ENCODE measurements at places on chromosomes 5 and 9. TPM values are rescaled to one million over a fixed set of nuclear protein-coding genes. Genes with fewer than 3 reads are reported as not detected.

DNA sequence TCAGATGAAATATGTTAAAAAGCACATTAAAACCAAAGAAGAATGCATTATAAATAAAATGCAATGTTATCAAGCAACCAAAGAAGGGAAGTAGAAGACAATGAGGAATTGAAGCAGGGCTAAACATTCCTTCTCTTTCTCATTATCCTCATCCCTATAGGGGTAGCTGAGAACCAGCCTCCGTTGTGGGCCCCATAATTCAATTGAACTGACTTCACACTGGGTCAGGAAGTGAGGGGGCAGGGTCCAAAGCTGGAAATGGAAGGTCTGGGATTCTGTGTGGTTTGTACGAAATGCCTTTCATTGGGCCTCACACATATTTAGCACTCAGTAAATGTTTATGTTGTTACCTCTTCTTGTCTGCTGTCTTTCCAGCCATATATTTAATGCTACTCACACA is 220.4 kb upstream of the CD180 start:
- DNase-seq = no peak

GRCh38 chr5:171129308-171129707 is 179.7 kb upstream of the TLX3 start:
- DNase-seq = no peak

- DNase-seq = no peak
Observed at GRCh38 chr5:74235552-74235951, 405.0 kb downstream of the ENC1 start.

GRCh38 chr9:96086936-96087571 is 211.6 kb downstream of the ERCC6L2 start:
- DNase-seq = no peak

GRCh38 chr5:169647566-169647965 is 10.5 kb downstream of the DOCK2 start:
- DNase-seq = no peak

DNA sequence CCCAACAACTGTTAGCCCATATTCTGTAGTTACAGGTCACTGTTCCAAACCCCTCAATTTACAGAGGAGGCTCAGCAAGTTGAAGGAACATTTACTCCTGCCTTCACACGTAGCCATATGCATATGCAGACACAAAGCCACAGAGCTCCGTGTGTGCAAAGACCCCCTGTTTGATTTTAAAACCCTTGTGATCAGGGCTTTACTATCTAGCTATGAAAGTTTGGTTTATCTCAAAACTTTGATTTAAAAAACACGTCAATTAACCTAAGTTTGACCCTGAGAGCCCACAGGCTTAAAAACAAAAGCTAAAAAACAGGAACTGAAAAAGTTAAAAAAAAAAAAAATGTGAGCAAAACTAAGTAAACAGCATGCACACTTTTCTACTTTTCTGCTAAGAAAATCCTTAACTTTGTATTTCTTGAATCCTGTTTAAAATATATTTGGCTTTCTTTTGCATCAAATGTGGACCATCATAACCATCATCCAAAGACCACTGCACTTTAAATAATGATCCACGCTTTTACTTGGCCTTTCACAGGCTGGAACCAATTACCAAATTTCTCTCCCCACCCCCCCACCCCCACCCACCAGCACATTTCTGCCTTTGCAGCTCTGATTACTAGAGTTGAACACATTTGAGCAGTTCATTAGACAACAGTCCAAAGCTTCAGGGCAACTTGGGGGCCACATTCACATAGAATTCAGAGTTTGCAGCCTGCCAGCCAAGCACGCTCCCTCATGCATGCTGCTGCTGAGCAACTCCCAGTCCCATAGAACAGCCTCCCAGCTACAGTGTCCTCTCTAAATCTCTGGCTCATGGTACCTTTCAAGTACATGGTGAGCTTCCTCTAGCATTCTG is 128.8 kb upstream of the MAP3K1 start:
- DNase-seq = no peak

CXCL14 gene
- 2.3 TPM for total RNA-seq

SHOC1 gene
- total RNA-seq = 0.16 TPM

DNA sequence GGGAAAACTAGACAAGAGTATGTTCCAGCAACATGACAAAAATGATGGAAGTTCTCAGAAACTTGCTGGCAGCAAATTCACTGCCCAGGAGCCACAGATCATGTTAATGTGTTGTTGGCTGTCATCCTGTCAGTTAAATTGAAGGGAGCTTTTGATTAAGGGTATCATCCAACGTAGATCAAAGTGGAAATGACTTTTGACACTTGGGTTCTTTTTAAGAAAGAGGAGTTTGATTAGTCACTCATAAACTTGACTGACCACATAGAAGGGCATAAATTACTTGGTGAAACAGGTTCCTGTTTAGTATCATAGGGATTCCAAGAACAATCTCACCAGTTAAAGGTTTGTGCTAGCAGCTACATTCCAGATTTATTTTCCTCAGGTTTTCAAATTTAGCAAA is 288.7 kb downstream of the CSNK1G3 start:
- no peak for DNase-seq

STXBP1 gene
- 29.8 TPM for total RNA-seq

DNA sequence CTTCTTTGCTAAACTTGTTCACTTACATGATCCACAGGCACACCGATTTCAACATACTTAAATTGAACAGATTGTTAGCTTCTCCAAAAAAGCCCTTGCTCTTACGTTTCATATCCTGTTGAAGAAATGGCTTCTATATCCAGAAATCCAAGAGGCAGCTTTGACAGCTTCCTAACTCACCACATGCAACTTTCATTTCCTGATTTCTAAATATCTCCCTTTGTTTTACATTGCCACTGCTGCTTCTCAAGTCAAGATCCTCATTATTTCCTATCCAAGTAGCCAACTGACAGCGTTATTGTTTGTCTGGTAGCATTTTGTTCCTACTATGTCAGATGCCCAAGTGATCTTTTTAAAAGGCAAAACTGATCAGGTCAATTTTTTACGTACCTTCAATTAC is 913.2 kb upstream of the TYRP1 start:
- no peak for DNase-seq

GRCh38 chr5:133825631-133826289 is 142.7 kb downstream of the C5orf15 start:
- DNase-seq = no peak

TAF11L2 gene
- total RNA-seq = not detected

DNA sequence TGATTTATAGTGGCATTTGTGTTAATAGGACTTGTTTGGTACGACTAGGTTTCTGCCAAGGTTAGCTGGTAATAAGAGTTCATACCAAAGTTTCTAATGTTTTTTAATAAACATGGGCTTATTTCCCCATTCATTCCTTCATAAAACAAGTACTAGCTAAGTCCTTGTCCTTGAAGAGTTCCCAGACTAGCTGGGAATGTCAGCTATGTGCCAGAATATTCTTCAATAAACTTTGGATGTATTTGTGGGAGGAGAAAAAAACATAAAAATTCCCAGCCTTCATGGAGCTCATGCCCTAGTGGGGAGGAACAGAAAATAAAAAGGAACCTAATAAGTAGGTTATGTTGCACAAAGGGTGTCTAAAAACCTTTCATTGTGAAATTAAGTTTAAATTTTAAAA is 176.9 kb downstream of the DENND1A start:
- DNase-seq = no peak

DNA sequence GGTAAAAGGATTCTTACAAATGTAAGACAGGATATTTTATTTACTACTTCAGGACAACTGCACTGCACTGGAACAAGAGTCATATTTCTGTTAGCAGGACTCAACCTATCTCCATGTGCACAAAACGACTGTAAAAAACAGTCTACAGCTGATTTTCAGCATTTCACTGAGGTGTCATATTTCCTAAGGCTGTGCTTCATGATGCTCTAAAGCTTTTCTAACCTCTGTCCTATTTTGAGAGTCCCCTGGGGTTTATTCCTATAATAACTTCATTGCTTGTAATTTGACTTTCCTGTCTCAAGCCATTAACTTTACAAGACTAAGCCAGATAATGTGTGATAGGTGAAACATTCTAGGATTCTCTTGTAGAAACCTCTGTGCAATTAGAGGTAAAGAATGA is 472.3 kb downstream of the HINT1 start:
- DNase-seq = no peak

PCDHGB1 gene
- total RNA-seq = 3.0 TPM

- no peak for DNase-seq
Observed at GRCh38 chr5:83866181-83866580, 145.5 kb upstream of the HAPLN1 start.

- no peak for DNase-seq
Observed at GRCh38 chr5:133995341-133995740, 9.4 kb downstream of the VDAC1 start.

CYLC2 gene
- not detected for total RNA-seq

DNA sequence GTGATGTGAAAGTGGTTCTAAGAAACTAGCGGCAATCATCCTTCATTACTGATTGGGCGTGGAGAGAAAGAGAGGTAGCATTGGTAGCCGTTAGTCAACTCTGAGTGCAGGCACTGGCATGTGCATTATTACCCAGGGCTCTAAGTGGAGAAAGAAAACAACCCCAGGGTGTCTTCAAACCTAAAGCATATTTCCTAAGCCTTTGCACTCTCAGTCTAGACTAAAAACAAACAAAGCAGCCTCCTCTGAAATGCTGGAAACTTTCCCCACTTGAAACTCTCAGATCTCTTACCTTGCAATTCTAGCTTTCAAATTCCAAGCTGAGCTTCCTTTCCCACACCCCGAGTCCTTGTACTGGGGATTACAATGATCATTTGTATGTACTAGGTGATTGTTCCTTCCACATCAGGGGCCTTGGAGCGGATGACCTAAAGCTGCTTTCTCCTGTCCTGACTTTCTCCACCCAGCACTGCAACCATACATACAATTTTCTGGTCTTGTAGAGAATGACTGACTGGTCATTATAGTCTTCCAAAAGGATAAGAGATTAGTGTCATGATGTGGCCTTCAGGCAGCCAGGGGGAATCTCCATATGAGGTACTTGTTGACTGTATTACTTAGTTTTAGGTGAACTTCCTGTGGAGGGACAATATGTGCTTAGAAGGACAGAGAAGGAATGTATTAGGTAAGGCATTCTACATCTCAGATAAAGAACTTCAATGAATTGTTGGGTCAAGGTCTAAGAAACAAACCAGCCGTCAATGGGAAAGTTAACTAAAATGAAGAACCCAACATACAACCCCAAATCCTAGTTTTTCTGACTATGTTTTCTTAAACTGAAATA is 98.3 kb upstream of the CDKN2B start:
- no peak for DNase-seq

DNA sequence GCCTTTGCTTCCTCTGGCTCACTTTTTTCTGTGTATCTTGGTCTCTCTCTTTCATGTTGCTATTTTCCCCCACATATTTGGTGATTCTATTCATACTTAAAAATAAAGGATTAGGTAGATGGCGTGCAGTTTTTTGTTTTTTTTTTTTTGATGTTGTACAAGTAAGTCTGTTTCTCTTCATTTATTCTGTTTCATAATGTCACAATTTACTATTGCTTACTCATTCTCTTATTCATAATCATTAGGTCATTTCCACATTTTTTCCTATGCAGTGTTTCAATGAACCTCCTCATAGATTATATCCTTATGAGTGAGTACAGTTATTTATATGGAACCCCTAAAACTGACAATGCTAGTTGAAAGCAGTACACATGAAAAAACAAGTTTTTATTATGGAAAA is 136.3 kb downstream of the APBA1 start:
- DNase-seq = no peak

GRCh38 chr5:58021466-58021865 is 438.4 kb downstream of the PLK2 start:
- DNase-seq = no peak

- no peak for DNase-seq
Observed at GRCh38 chr9:108235609-108236008, 620.2 kb downstream of the ACTL7B start.

DNA sequence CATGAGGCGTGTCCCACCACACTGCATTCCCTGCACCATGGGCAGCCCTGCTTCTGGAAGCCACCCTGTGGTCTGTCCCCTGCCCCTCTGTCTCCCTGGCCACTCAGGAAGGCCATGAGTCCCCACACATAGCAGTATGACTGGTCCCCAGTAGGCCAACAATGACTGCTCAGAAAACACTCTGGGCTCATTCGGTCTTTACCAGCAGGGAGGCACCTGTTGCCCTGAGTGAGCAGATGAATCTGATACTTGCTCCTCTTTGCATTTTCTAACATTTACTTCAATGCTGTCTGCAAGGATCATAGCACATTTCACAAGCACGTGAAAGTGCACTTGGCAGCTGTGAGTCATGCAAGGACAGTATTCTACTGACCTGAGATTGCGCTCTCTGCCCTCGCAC is 365.4 kb upstream of the IRX1 start:
- DNase-seq = peak; percentile 19

SLC36A3 gene
- not detected for total RNA-seq

NXNL2 gene
- total RNA-seq = 0.70 TPM

DNA sequence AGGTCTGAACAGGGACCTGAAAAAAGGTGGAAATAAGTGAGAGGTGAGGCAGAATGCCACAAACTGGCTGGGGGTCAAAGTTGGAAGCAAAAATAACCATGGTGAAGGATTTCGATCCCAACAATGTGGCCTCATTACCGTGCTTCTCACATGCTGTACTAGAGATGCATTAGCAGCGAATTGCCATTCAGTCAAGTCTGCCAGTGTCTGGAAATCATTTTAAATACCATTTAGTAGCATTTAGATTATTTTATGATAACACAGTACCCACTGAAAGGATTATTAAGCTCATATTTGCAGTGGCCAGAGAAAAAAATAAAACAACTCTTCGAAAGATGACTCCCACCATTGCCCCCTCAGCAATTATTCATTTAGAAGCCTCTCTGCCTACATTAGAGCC is 294.6 kb upstream of the SLC24A2 start:
- DNase-seq = no peak

SPATA31A5 gene
- total RNA-seq = not detected

- no peak for DNase-seq
Observed at GRCh38 chr9:111350556-111350955, 20.5 kb upstream of the OR2K2 start.

GRCh38 chr5:170638454-170639220 is 134.8 kb downstream of the KCNIP1 start:
- DNase-seq = peak; percentile 72

C5orf58 gene
- total RNA-seq = not detected

DNA sequence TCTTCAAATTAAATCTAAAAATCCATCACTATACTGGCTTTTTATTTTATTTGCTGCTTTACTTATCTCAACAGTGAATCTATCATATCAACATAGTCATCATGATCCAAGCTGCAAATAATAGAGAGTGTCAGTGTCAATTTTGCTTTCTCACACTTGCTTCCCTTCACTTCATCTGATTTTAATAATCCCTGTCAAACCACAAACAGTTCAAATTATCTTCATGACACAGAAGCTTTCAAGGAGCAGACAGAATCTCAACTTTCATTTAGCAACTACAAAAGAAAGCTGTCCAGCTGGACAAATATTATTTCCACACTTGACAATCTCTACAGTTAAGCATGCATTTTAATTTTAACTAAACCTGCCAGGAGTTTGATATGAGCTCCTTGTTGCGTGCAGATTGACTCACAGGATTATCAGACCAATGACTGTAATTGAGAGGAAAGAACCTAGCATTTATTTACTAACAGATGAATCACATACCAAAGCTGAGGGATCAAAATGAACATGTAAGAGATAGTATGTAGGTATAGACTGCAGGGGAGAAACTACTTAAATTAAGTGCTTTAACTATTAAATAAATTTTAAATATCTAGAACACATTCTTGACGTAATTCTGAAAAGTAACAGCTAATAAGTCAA is 56.0 kb downstream of the KIAA0825 start:
- DNase-seq = no peak
